T-cell (primary cell): ENCODE measurements at places on chromosomes 7 and 10.

DNA sequence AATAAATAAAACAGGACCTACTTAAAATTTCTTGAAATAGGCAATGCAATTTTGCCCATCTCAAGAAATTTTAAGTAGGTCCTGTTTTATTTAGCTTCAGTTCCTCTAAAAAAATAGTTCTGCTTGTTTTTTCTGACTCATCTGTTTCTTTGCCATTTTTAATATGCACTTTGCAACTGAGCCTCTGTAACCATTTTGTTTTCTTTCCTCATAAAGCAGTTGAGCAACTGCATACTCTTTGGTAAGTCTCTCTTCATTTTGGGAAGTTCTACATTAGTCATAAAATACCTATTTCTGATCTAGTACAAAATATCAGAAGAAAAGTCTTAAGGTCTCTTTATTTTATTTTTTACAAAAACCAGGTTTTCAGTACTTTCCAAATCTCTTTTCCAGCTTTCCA is 18.0 kb downstream of the TAS2R40 start:
- DNase-seq, result no peak

DNA sequence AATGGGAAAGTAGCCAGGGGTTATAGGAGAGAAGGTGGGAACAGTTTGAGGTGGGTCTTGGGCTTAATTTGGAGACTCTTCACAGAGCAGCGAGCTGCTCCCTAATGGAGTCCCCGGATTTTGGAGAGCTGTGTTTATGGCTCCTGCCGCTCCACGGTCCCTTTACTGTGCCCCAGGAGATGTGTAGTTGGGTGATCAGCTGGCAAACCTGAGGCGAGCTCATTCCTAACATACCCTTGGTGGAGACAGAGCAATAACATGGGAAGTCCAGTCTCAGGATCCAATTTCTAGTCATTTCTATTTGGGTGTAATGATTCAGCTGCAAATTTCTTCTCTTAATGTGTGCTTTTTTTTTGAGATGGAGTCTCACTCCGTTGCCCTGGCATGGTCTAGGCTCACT is 1.5 kb downstream of the GARIN1A start:
- no peak for DNase-seq

DNA sequence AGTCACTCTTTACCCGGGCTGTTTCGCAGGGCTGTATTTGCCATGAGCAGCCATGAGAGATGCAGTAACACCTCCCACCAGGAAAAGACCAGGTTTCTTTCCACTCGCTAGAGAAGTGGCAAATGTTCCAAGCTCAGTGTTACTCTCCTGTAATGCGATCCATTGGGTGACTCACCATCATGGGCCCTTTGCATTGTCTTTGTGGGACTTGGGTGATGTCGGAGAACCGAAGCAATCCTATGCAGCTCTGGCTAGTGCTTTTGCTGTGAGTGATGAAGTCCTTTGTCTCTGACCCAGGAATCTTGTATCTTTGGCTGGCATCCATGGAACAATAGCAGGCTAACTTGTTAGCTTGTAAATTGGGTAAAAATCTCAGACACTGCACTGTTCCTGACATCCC is 40.0 kb downstream of the GHRHR start:
- DNase-seq, result no peak

DNA sequence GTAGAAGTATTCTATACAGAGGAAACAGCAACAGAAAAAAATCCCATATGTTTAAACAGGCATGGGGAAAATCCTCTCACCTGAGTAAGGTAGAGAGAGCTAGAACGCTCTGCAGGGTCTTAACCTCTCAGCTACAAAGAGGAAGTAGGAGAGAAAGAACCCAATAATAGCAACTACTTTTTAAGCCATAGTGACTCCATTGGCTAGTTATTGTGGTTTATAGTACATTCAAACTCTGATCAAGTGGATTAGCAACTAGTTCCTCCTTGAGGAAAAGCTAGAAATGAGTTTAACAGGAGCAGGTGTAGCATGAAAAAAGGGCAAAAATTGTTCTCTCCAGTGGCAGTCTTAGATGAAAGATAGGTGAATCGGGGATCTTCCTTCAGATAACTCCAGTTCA is 89.7 kb downstream of the HGF start:
- DNase-seq, result no peak

DNA sequence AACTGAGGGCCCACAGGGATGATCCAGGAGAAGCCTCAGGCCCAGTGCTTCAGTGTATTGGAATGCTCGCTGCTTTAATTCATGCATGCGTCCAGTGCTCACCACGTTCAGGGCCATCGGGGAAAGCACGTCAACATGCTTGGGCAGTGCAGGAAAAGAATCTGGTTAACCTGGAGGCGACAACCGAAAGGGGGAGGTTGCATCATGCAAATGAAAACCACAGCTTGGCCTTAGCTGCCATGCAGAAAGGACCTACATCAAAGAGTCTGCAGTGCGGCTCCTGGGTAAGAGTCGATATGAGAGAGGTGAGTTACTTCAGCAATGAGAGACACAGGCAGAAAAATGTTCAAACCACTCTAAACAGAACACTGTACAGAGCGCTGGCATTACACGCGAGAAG is 440.1 kb downstream of the KCNMA1 start:
- no peak for DNase-seq

DNA sequence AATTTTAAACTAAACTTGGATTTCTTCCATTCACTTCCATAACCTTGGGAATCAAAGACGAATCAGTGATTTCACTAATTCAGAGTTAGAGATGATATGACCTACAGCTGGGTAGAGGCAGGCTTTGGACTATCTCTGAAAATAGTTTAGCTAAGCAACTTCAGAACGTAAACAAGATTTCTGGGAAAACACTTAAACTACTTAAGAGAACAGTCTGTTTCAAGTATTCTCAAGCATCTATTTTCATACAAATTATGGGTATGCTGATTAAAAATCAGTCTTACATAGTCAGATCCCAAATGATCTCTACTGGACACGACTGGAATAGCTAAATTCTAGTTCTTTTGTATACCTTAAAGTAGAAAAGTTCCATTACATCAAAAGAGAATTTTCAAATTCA is 179.9 kb downstream of the PLCE1 start:
- no peak for DNase-seq

- DNase-seq, result no peak
Observed at GRCh38 chr10:126294451-126294850, 93.8 kb downstream of the ADAM12 start.

DNA sequence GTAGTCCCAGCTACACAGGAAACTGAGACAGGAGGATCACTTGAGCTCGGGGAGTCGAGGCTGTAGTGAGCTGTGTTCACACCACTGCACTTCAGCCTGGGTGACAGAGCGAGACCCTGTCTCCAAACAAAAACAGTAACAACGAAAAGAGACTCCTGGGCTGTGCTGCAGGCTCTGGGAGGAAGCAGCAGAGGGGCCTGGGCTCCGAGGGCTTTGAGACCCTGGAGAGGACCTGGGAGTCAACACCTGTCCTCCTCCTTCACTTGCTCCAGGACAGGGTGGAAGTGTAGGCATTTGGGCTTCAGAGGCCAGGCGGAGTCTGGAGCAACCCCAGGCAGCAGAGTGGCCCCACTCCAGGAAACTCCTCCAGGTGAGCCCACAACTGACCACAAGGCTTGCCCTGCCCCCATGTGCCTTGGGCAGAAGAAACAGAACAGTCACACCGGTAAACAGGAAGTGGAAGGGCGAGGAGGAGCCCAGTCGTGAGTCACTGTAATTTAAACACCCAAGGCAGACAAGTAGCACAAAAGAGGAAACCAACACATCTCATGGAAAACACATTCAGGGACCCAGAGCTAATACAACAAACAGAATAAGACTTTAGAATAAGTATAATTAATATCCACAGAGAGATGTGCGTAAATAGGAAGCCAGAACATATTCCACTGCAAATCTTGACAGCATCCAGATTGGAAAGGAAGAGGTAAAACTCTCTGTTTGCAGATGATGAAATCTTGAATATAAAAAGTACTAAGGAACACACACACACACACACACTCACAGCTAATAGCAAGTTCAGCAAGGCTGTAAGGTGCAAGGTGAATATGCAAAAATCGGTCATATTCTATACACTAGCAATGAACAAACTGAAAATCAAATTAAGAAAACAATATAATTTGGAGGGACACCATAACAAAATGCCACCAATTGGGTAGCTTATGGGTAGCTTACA is 20.5 kb upstream of the RASGEF1A start:
- DNase-seq, result peak; percentile 44

- DNase-seq, result no peak
Observed at GRCh38 chr7:128044064-128044463, 12.8 kb upstream of the LRRC4 start.

- no peak for DNase-seq
Observed at GRCh38 chr7:155355745-155356144, 58.1 kb downstream of the INSIG1 start.

GRCh38 chr7:7329326-7329725 is 147.0 kb downstream of the C1GALT1 start:
- DNase-seq, result no peak

- DNase-seq, result no peak
Observed at GRCh38 chr7:42380401-42380800, 143.4 kb upstream of the GLI3 start.

DNA sequence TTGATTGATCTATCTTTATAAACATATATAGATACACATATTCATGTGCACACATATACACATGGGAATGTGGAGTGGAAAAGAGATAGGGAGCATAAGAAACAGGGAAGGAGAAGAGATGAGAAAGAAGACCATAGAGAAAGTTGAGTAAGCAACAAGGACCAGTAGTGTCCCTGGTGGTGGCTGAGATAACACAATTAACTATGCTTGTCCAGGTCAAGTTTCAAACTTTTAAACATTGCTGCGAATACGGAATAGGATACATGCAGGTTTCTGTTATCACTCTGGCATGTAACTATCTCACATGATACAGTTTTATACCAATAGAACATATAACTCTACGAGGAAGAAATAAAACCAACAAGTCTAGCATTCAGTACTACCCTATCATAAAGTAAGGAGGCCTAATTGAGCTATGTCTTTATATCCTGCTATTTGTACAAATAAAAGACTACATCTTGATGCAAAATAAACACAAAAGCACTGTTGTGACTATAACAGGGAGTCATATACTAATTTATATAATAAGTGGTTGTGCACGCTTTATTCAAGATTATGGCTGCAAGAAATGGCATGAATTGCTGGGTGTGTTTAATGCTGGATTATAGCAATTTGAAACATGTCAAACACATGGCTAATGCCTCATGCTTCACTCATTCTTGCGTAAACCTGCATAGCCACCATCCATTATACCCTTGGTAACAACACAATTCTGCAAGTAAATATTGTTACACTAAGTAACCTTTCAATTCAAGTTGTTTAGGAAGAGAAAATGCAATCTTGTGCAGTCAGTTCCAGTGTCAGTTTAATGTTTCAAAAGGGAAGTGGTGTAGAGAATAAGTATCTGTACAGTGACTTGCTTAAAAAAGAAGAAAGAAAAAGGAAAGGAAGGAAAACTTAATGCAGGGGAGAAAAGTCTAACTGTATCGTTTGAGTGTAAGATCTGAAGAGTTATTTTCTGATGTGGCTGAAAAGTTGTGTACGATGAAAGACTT is 8.2 kb downstream of the FOXP2 start:
- DNase-seq, result no peak
